ENCODE measurements at places on chromosomes 13 and 19.

DNA sequence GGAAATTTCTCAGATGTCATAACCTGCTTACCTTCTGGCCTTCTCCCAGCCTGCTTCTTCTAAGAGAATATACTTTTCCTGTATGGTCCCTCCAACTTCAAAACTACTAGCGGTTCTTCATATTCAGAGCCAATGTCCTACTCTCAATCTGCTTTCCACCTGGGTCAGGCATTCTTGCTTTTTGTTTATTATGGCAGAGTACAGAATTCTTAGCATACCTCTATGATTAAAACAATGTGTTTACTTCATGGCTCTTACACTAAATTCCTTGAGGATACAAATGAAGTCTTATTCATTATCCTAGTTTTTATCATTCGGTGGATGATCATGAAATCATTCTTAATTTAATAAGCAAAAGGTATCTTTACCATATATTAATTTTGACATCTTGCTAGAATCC, 484.2 kb upstream of the SLITRK1 start:
- no peak for DNase-seq

DNA sequence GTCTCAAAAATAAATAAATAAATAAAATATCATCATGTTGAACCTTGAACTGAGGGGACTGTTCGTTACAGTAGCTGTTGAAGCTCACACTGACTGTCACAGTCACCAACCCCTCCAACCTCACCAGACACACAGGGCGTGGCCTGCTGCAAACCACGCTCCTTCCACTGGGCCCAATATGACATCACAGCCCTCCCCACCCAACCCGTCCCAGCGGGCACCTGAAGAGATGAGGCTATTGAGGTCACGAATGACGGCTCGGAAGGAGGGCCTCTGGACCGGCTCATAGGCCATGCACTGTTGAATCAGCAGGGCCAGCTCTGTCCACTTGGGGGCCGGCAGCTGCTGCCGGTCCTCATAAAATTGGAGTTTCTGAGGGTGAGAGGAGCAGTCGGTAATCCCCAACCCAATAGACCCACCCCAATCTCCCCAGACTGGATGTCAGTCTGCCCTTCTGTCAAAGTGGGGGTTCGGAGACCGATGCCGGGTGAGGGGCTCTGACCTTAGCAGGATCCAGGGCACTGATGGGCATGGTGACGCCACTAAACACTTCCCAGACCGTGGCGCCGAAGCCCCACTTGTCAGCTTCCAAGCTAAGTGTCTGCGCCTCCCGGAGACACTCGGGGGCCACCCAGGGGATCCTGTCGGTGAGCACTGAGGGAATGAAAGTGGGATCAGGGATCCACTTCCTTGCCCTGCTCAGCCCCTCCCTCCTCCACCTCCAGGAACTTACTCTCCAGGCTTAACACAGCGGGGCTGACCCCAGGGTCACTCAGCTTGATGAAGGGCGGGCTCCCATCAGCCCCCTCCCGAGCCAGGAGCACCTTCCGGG, 13.2 kb downstream of the JAK3 start:
- no peak for DNase-seq

GRCh38 chr13:106415442-106415841, 120.0 kb downstream of the EFNB2 start:
- DNase-seq: no peak

GRCh38 chr13:20778311-20778710, 4.5 kb upstream of the EEF1AKMT1 start:
- no peak for DNase-seq

DNA sequence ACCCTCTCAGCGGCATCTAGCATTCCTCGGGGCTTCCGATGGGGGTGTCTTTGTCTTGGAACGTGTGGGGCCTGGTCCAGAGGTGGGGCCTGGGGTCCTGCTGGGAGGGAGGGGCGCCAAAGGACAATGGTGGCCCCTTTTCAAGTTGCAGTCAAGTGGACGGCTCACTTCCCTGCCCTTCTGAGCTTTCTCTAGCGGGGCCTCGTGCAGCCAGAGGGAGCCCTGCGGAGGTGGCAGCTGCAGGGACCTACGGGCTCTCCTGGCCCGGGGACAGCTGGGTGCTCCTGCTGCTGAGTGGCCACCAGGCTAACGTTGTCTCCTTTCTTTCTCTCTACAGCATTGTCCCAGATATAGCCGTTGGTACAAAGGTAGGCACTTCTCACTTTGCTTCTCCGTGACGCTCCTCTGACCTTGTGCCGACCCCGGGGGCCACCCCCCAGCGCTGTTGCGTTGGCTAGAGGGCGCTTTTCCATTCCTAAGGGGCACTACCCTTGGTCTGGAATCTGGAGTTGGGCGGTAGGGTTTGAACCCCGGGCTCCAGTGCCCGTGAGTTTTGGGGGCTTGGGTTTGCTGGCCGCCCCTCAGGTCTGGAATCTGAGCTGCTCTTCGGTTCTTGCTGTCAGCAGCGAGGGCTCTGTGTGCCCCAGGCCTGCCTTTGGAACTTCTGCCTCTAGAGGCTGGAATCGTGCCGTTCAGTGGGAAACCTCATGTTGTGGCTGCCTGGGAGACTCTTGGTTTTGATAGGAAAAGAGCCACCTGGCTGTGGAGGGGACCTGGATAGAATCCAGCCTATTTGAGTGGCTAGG, 2.0 kb downstream of the PTBP1 start:
- DNase-seq: no peak

- DNase-seq: no peak
Measured at GRCh38 chr19:36210497-36210896, 4.0 kb downstream of the ZNF565 start.

DNA sequence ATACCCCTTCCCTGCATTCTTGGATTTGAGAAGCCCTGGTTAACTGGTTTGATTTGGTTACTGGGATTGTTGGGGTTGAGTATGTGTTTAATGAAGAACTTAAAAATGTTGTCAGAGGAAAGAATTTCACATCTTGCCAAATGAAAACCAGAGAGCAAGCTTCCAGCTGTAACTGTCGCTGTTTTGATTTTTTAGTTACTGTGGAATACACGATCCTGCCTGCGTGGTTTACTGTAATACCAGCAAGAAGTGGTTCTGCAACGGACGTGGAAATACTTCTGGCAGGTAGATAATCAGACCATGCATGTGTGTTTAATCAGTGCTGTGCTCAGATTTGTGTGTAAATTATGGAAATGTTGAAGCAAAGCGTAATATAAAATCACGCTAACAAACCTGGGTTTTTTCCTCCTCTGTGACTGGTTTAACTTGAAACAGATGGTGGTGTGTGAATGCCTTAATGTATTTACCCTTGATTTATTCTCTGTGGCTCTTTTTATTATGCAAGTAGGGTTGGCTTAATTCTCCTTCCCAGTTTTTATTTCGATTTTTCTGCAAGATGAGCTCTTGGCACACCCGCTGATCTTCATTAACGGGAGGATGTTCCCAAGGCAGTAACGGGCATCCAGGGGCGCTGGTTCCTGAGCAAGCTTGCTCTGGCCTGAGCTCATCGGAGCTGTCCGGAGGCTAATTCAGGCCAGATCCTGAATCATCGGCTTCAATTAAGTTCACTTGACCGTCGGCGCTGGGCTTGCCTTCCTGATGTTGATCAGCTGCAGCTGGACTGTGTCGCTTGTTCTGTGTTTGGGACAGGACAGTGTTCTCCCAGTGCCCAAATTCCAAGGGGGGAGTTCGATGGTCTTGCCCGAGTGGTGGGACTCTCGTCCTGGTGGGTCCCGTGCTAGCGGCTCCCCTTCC, 16.0 kb downstream of the UPF1 start:
- no peak for DNase-seq

DNA sequence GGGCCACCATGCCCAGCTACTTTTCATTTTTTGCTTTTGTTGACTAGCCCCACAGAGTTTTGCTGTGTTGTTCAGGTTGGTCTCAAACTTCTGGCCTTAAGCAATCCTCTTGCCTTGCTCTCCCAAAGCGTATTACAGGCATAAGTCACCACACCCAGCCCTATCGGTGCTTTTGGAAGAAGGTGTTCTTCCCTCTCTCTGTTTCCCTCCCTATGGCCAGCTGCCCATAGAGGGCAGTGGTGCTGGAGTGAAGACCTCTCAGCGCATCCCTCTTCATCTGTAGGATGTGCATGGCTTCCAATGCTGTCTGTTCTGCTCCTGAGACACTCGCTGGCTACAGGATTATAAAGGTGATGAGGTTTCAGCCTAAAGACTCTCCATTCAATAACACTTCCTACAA, 1.3 kb upstream of the CD22 start:
- no peak for DNase-seq

- no peak for DNase-seq
Measured at GRCh38 chr13:46615888-46616531, 63.0 kb downstream of the LRCH1 start.

- no peak for DNase-seq
Measured at GRCh38 chr13:64248371-64249065, 2832.9 kb upstream of the PCDH20 start.

DNA sequence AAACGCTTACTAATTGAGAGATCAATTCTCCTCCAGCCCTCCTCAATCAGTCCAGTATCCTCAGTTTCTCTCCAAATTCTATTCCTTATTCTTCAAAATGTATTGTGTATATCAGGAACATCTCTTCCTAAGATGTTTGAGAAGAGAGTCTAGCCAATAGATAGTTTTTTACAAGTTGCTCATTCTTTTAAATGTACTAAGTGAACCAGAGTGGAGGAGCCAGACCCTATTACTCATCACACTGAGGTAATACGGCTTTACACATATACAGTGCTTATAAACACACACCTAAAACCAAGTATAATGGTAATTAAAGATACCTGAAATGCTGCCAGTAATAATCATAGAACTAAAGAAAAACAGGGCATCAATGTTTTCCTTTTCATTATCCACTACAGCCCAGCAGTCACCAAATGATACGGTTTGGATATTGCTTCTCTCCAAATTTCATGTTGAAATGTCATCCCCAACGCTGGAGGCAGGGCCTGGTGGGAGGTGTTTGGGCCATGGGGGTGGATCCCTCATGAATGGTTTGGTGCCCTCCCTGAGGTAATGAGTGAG, 45.2 kb upstream of the HMGB1 start:
- DNase-seq: no peak

- DNase-seq: no peak
Measured at GRCh38 chr13:30340331-30341250, 33.2 kb upstream of the KATNAL1 start.

- no peak for DNase-seq
Measured at GRCh38 chr19:33687481-33688170, 65.9 kb downstream of the CHST8 start.

DNA sequence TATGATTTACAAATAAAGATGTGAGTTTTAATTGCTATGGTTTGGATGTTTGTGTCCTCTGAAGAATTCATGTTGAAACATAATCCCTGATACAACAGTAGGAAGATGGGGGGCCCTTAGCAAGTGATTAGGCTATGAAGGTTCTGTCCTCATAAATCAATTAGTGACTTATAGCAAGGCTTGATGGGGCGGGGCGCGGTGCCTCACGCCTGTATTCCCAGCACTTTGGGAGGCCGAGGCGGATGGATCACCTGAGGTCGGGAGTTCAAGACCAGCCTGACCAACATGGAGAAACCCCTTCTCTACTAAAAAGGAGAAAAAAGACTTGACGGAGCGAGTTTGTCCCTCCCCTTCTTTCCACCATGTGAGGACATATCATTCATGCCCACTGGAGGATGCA, 2486.5 kb upstream of the PCDH20 start:
- DNase-seq: no peak

- DNase-seq: peak; percentile 37
Measured at GRCh38 chr19:6802336-6803035, 30.0 kb downstream of the VAV1 start.

- no peak for DNase-seq
Measured at GRCh38 chr13:103945836-103946235, 879.6 kb upstream of the SLC10A2 start.

DNA sequence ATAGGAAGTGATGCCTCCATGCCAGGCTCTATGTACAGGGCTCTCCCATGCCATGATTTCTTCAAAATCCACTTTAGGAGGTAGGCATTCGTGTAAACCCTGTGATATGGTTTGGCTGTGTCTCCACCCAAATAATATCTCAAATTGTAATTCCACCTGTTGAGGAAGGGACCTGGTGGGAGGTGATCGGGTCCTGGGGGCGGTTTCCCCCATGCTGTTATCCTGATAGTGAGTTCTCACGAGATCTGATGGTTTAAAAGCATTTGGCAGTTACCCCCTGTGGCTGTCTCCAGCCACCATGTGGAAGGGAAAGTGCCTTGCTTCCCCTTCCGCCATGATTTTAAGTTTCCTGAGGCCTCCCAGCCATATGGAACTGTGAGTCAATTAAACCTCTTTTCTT, 8.1 kb downstream of the SARS2 start:
- DNase-seq: no peak

GRCh38 chr13:110981379-110981778, 66.5 kb upstream of the ANKRD10 start:
- DNase-seq: no peak

DNA sequence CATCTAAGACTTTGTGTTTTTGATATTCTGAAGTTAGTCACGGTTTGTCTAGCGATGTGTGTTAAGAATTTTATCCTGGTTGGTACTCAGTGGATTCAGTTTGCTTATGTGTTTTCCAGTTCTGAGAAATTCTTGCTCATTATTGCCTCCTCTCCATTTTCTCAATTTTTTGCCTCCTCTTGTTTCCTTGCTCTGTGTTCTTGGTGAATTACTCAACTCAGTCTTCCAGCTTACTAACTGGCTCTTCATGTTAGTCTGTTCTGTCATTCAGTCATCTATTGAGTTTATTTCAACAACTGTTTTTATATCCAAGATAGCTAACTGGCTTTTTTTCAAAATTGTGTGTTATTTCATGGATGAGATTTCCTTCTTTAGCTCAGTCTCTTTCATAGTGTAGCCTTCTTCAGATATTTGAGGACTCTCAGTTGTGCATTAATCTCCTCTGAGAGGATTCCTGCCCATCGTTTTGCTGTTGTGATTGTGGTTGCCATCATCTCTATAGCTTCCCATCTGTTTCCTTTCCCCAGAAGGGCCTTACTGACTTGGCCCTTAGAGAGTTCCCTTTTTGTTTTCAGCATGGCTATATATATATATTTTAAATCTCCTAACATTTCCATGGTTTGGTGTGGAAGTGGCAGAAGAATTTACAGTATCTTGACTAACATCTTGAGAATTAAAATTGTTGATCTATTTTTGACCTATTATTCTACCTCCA, 6.2 kb downstream of the SETDB2 start:
- no peak for DNase-seq

GRCh38 chr13:51364404-51365008, 25.0 kb downstream of the SERPINE3 start:
- DNase-seq: no peak

DNA sequence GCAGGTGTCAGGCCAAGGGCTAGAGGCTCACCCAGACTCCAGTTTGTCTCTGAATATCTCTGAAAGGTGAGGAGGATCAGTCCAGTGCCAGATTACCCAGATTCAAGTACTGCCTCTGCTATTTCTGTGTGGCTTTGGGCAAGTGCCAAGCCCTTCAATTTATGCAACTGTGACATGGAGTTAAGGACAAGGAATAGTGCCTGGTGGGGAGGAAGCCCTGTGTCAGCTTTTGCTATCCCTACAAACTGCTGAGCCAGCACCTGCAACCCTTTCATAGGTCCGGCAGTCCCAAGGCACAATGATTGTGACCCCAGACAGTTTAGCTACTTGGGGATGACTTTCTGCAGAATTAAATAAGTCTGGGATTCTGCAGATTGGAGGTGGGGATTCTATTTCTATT, 123.0 kb downstream of the KL start:
- no peak for DNase-seq

- no peak for DNase-seq
Measured at GRCh38 chr19:50750010-50750409, 20.3 kb upstream of the GPR32 start.

Data from activated naive CD4-positive, alpha-beta T cell (primary cell).